CD4-positive, alpha-beta memory T cell (primary cell): ENCODE measurements at places on chromosomes 4 and X.
A peak's percentile ranks its signal among the peaks of the same experiment; 100 is the strongest.

DNA sequence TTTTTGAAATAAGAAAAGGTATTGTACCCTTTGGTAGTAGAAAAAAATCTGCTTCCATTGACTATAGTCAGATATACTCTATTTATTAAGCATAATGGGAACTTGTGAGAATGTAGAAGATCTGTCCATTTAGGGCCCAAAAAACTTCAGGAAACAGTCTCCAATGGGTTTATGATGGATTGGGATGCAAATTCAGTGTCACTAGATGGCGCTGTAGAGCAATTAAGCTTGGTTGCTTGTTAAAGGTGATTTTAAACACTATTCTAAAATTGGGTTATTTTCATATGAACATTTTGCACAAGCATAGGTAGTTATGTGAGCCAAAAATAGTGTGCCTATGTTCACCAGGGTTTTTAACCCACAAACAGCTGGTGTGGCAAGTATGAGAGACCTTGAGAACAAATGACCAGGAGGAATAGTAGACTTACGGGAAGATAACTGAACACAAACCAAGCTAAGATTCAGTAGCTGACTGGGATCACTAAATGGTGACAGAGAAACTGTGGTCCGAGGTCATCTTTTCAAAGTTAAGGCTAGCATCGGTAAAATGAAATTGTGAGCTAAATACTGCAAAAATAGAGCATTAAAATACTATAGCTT is 80.3 kb upstream of the LSM6 start:
- peak; percentile 10 for DNase-seq

GRCh38 chr4:52197306-52197705 is 146.2 kb downstream of the SPATA18 start:
- DNase-seq: no peak

DNA sequence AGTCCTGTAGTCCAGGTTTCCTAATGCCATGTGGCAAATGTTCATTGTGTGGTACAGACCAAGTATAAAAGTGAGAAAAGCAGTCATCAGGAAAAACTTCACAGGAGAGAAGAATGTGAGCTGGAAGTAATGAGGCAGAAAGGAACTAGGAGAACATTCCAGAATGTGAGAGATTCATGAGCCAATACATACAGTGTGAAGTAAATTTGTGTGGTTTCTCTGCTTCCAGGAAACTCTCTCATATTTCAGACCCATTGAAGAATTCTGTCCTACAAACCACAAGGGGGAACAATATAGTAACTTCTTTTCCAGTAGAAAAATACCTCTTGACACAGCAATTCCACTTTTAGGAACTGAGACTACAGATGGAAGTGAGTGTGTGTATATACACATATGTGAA is 136.5 kb downstream of the RNF150 start:
- DNase-seq: no peak

- DNase-seq: no peak
Observed at GRCh38 chrX:19195243-19195610, 73.0 kb upstream of the ADGRG2 start.

- DNase-seq: no peak
Observed at GRCh38 chrX:109658391-109658790, 33.4 kb upstream of the KCNE5 start.

GRCh38 chrX:41956027-41956426 is 32.7 kb upstream of the CASK start:
- DNase-seq: no peak

DNA sequence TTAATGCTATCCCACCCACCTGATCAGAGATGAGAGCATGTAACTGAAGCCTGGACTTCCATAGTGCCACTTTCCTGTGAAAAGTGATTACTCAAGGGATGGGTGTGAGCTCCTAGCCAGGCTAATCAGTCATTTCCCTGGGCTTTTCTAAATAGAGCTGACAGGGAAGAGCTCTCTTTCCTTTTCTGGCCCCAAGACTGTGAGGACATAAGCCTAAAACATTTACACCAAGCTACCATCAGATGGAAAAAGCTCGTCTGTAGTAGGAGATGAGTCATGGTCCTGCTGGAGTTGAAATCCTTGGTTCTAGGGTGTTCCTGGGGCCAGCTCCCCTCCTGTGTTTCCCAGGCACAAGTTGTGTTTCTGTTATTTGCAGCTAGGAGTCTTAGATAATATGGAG is 52.4 kb upstream of the NDP start:
- DNase-seq: no peak

DNA sequence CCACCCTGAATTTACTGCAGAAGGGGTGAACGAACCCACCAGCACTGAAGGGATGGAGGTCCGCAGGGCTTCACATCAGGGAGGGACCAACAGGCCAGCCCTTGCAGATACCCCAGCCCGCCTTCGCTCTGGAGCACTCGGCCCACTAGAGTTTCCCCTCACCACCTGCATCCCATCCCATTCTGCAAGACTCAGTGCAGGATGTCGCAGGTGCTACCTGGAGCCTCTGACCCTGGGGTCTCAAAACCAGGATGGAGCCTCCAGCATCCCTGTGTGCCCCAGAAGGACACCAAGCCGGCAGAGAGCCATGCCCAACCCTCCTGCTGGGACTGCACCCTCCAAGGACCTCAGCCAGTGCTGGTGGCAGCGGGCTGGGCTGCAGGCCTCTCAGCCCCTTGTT is 57.6 kb upstream of the ADRA2C start:
- no peak for DNase-seq

DNA sequence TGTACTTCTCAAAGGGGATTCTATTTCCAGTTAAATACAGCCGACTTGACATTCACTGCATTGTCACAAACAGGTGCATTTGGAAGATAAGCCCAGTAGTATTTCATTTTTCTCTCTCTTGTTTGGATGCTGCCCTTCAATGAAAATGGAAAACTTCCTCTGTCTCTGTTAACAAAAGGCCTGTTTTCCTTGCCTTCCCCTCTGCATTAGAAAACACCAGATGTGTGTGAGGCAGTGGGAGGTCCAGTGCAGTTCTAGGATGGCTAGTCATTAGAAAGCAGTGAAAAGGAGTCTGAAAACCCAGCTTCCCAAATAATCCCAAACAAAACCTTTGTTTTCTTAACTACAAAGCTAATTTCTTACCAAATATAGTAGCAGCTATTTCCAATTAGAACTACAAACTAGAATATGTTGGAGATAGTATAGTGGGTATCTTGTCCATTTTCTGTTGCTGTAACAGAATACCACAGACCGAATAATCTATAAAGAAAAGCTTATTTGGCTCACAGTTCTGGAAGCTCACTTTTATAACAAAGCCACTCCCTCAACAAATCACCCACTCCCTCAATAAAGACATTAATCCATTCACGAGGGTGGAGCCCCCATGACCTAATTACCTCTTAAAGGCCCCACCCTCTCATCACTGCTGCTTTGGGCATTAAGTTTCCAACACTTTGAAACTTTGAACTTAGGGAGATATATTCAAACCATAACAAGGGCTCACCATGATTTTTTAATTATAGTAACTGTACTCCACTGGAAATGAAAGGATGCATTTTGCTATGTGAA is 452.1 kb upstream of the RPS6KA3 start:
- DNase-seq: no peak

GRCh38 chr4:19514276-19515070 is 737.2 kb upstream of the SLIT2 start:
- no peak for DNase-seq

DNA sequence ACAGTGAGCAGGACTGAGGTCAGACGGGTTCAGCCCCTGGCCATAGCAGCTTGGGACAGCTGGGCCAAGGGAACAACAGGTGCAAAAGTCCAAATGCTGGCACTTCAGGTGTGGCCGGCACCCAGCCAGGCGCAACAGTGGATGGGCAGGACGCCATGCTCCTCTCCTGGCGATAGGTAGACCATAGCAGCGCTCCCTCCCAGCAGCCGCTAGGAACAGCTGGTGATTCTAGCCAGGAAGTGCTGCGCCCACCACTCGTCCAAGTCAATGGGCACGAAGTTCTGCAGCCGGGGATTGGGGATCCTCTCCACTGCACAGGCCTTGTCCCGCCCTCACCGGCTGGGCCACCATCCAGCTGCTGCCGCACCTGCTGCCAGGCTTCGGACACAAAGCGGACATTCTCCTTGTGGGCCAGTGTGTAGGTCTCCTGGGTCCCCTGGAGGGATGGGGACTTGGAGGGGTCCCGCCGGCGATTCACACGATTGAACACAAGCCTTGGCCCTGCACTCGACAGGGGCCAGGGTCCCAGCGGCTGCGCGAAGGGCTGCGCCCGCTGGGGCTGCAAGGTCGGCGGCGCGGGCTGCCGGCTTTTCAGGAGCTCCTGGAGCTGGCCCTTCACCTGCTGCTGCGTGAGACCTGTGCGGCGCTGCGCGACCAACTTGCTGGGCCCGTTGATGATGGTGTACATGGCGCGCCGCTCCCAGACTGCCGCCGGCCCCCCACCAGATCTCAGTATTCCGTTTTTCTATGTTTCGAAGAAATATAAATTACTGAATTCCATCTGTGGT is 227.5 kb upstream of the STK26 start:
- no peak for DNase-seq

GRCh38 chr4:74598611-74599325 is 153.8 kb downstream of the AREG start:
- no peak for DNase-seq

DNA sequence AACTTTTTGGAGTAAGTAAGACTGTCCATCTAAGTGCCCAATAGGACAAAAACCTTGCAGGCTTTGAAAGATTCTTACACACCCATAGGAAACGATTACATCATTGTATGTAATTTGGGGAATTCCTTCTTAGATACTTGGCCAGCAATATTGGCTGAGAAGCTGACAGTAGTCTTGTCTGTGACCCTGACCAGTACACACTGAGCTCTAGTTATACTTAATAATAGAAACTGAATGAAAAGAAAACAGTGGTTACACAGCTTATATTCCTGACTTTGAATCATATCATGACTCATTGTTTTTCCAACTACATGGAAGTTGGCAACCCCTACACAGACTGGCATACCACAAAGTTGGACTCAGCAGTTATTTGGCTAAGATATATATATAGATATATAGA is 7.1 kb upstream of the TLR2 start:
- DNase-seq: no peak

GRCh38 chr4:123546573-123547060 is 150.0 kb downstream of the SPRY1 start:
- DNase-seq: no peak

DNA sequence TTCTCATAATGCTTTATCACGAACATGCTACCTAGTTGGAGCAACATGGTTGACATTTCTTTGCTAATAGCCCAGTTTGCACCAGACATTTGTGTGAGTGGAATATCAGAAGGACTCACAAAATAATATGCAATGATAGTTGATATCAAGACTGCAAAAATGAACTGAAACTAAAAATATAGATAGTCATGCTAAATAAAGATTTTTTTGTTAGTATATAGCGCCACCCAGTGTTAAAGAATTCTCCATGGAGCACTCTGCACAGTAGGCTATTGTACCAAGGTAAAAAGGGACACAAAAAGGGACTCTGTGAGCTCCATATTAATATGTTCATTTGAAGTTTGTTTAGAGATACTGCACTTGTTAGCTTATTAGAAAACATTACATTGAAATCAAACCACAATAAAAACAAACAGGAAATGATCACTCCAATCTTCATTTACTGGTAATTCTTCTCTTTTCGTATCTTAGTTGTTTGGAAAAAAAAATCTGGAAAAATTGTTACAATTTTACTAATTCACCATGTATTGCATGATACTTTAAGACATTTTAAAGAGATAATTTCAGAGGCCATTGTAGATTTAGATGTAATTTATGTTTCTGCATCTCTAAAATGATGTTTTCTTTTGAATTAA is 1509.6 kb downstream of the ADGRL3 start:
- no peak for DNase-seq

GRCh38 chr4:4852591-4853362 is 6.7 kb upstream of the MSX1 start:
- peak; percentile 21 for DNase-seq

DNA sequence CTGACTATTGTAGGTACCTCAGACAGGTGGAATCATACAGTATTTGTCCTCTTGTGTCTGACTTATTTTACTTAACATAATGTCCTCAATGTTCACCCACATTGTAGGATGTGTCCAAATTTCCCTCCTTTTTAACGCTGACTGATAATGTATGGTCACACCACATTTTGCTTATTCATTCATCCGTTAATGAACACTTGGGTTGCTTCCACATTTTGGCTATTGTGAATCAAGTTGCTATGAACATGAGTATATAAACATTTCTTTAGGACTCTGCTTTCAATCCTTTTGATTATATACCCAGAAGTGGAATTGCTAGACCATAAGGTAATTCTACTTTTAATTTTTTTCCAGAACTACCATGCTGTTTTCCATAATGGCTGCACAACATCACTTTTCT is 87.0 kb upstream of the NDP start:
- no peak for DNase-seq

- no peak for DNase-seq
Observed at GRCh38 chrX:134377537-134377936, 82.4 kb upstream of the HPRT1 start.

GRCh38 chr4:6854098-6854744 is 55.4 kb upstream of the TBC1D14 start:
- no peak for DNase-seq

GRCh38 chr4:48779095-48779997 is 733 bp downstream of the FRYL start:
- peak; percentile 79 for DNase-seq

DNA sequence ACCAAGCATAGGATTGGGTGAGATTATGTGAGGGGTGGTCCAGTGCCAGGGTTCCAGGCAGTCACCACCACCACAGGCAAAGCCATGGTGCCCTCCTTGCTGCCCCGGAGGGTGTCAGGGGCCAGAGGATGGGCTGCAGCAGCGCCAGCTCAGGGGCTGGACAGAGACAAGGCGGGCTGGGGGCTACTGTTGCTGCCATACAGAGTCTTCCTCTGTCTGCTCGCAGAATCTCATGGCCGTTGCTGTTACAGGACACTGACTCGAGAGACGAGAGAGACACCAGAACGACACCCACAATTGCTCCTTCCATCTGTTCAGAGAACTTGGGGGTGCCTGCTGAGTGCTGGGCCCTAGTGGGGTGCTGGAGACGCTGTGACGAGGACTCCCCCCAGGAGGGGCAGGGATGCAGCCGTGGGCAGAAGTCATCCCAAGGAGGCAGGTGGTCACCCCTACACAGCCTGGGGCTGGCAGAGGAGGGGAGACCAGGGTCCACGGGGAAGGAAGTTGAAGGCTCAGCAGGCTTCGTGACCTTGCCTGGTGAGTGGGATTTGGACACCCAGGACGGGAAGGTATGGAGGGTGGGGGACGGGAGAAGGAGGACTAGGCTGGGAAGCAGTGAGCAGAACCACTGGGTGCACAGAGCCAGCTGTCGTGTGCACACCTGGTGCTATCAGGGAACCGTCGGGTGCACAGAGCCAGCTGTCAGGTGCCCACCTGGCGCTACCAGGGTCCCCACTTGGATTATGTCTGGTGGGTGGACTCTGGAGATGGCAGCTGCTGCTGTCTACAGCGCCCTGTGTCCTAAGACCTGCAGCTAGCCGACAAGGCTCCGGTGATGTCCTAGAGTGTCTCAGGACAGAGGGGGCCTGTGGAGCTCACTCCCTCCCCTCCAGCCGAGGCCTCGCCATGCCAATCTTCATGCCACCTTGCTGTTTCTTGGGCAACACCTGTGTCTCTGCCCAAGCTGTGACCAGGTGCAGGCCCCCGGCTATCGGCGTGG is 43.9 kb upstream of the HMX1 start:
- DNase-seq: no peak
